ENCODE measurements at places on chromosomes 13 and 19.

GRCh38 chr19:1991018-1991913 lies 24.2 kb downstream of the BTBD2 start:
- DNase-seq: no peak

GRCh38 chr13:50130123-50130946 lies 115.1 kb downstream of the KCNRG start:
- DNase-seq: peak; percentile 54

DNA sequence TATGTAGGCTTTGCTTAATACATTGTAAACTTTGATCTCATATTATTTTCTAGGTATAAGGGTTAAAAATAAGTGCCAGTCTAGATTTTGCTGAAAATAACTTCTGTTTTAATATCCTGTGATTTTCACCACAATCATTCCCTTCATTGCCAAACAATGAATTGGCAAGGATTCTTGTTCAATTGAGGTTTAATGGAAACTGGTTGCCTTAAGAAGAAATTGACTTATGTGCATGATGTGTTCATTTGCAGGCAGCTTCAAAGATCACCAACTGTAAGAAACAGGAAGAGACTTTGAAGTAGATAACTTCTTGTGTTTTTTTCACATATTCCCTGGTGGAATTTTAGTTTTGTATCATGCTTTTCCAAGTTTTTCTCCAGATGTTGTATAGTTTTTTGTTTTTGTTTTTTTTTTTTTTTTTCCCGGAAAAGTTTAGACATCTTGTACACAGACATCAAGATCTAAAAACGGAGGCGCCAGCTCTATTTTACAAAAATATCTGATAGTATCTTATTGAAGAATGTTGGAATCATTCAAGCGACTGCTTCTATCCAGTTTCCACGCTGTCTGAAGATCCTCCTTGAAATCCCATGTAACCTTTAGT lies 108.3 kb downstream of the POSTN start:
- peak; percentile 35 for DNase-seq

- DNase-seq: no peak
These were observed 261 bp downstream of the PRKD2 start for GRCh38 chr19:46716672-46717033.

DNA sequence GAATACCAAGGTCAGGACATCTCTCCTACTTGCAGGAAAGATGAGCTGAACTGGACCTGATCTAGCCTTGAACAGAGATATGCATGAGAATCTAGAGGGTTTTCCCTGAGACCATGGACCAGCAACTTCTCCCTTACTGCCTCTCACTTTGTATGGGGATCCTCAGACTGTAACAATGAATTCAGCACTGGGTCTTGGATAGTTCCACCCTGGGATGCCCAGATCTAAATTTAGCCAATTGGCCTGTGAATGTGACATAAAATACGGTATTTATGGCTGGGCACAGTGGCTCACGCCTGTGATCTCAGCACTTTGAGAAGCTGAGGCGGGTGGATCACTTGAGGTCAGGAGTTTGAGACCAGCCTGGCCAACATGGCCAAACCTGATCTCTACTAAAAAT lies 15.3 kb upstream of the LILRA2 start:
- no peak for DNase-seq

- peak; percentile 73 for DNase-seq
These were observed 9.9 kb downstream of the RANBP3 start for GRCh38 chr19:5967994-5968430.

DNA sequence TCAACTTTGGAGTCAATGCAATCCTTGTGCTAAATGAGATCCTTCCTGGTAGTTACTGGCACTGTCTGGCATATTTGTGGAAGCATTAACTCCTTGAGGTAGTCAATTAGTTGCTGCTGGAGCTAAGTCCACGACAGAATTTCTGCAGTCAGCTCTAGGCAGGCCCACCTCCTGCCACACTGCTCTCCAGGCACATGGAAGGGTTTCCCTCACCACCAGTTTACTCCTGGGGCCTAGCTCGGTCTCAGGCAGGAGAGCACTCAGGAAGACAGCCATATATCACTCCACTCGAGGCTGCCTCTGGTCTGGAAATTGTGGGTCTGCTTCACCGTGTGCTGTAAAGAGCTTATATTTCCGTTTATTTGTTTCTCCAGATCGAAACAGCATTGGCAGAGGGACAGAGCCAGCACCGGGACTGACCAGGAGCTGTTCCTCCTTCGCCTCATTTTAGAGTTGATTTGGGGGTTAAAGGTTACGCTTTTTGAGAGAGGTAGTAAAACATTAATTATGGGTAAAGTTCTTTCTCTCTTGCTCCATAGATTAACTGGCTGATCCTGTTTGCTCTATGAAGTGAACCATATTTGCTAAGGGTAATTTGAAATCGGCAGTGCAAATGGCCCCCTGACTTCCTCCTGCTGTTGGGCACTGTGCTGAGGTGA lies 20.6 kb upstream of the GTF3A start:
- DNase-seq: no peak

DNA sequence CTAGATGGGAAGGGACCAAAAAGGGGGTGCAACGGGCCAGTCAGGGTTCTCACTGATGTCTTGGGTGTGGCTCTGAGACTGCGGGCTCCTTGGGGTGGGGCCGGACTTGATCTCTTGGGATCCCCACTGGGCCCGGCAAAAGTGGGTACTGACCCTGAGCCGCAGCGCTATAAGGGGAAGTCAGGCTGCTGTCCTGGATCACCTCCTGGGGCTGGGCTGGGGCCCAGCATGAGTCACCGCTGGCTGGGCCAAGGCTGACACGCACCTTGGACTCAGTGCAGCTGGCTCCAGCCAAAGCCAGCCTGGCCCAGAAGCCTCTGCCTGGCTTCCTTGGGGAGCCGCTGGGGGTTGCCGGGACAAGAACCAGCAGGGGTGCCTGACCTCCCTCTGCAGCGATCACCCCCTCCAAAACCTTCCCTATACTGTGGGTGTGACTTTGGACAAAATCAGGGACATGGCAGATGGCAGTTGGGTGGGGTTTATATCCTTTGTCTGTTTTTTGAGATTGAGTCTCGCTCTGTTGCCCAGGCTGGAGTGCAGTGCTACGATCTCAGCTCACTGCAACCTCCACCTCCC lies 617 bp upstream of the IQCN start:
- DNase-seq: peak; percentile 91

- DNase-seq: no peak
These were observed 869.0 kb upstream of the PRR20A start for GRCh38 chr13:56271686-56272085.

GRCh38 chr13:29454931-29455481 lies 140.5 kb downstream of the SLC7A1 start:
- DNase-seq: no peak

DNA sequence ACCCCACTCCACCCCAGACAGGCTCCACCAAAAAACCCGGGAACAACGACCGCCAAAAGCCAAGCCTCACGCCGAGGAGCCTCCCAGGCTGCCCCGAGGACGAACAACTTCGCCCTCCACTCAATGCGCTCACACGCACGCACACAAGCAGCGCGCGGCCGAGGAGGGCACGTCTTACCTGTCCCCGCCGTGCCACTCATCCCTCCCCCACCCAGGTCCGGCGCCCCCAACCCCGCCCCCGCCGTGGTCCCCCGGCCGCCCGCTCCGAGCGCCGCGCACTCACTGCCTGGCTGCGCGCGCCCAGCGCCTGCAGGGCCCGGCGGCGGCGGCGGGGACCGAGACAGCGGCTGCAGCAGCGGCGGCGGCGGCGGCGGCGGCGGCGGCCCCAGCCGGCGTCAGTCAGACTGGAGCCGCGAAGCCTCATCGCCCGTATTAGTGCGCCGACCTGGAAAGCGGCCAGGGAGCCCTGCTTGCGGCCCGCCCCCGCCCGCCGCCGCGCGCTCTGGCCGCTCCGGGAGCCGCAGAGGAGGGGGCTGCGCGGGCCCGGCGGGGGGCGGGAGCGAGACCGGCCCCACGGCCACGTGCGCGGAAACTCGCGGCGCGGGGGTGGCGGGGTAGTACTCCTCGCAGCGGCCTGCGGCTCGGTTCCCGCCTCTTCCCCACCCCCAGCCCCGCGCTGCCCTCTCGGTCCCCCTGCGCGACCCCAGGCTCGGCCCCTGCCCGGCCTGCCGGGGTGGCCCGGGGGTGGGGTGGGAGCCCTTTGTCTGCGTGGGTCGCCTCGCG lies at the start of gene SMAD9:
Gene SMAD9 (minus strand): TSS at position 406 of the 783 bp plus-strand sequence. CDS start 40,549 bp downstream, outside the sequence.
- DNase-seq: peak; percentile 62

Measured in astrocyte of the spinal cord (primary cell).